Activated T-helper 1 cell treated with anti-CD3 and anti-CD28 coated beads, Interleukin-12 subunit alpha, Interleukin-12 subunit beta, Interleukin-2, Interleukin-4 antibody, amounts not matched to agents 30 ng/mL and 10 ng/mL and 1 ng/mL, durations not matched to agents 14 hours and 24 hours and 36 hours (primary cell): ENCODE measurements at places on chromosomes 6 and 20.
A peak's percentile ranks its signal among the peaks of the same experiment; 100 is the strongest.

DNA sequence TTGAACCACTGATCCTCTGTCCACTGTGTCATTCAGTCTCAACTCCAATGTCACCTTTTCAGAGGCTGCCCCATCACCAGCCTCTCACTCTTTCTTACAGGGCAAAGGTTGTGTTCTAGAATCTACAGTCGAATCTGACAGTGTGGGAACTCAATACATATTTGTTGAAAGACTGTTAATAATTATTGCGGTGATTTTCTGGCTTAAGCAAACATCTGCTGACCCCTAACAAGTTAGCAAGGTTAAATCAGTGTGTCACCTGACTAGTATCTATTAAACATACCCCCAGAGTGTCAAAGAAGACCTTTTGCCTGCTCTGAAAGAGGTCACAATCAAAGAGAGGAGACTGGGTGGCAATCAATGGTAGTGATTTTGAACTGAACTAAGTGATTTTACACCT, 41.9 kb downstream of the ELOVL2 start:
- DNase-seq: no peak

GRCh38 chr20:8344106-8344505, 212.0 kb downstream of the PLCB1 start:
- no peak for DNase-seq

DNA sequence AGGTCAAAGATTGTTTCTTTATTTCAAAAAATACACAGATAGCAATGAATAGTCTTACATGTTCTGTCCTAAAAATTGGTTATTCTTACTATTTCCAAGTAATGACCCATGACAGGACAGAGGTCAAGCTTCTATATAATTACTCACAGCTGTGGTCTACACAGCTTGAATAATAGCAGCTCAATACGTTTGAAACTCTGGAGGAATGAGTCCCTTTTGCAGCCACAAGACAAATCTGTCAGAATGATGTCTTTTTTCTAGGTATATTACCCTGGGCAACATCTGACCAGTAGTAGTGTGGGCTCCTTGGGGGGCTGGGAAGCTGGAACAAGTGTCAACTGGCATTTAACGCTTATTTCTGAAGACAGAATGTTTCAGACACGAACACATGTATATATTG, 84.9 kb upstream of the HTR1B start:
- no peak for DNase-seq

GRCh38 chr20:58956078-58956477, 25.0 kb upstream of the NELFCD start:
- no peak for DNase-seq

DNA sequence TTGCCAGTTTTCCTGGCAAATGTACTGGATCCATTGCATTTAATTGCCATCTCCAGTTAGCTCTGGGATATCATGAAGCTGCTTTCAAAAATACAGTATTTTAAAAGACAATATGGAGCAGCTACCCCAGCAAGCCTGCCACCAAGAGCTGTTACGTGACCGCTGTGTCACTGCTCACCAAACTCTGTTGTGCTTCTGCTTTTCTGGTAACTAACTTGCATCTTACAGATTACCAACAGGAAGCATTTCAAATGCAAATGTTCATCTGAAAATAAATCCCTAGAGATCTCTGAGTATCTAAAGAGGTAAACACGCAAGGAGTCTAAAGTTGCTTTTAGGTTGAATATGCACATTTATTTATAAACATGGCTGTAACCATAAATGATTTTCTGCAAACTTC, 1008.3 kb downstream of the KIF16B start:
- DNase-seq: no peak

- DNase-seq: no peak
These were observed 617.1 kb downstream of the EPM2A start for GRCh38 chr6:145118224-145118623.

DNA sequence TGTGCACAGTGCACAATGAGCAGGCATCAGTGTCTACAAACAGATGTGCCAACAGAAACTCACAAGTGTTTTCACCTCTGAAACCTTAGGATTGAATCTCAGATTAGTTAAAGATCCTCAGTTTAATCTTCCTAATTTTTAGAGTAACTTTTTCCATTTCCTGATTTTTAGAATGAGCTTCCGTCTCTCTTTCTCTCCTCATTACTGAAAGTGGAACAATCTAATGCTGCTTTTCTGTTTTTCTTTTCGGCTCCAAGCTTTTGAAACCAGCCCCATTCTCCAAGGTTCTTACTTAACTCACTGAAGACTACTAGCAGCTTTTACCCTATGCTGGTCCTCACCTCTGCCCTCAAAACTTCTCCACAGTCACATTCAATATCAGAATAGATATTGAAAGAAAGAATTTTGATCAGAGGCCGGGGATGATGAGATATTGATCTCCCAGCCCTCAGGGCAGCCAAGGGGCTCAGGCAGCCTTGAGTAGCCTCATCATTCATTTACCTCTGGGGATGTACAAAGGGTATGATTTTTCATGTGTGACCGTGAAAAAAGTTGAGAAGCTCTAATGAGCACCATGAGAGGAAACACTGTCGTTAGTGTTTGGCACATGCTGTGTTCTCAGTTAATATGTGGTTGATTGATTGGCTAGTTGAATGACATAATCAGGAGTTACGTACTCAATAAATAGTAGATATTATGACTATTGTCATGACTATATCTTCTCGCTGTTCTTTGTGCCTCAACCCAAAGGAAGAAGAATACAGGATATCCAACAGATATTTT, 11.9 kb upstream of the STK38 start:
- DNase-seq: no peak

DNA sequence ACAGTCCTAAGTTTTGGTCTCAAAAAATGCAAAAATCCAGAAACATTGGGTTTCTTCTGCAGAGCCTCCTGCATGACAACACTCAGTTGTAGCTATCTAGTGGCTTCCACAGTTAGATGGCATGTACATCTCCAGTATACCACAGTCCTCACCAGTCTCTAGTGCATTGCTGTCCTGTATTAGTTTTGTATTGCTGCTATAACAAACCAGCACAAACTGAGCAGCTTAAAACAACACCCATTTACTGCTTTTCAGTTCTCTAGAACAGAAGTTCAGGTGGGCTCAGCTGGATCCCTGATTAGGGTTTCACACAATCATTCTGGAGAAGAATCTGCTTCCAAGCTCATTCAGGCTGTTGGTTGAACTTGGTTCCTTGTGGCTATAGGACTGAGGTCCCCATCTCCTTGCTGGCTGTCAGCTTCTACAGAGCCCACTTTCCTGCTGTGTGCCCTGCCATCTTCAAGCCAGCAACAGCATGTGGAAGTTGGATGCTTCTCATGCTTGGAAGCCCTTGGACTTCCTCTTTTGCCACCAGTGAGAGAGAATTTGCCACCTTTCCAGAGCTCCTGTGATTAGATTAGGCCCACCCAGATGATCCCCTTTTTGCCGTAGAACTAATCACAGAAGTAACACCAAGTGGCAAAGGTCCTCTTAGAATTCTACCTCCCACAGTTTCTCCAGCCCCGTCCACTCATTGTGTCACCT, 48.9 kb upstream of the TBC1D7 start:
- no peak for DNase-seq

- DNase-seq: no peak
These were observed 94.6 kb upstream of the INSM1 start for GRCh38 chr20:20273286-20273685.

DNA sequence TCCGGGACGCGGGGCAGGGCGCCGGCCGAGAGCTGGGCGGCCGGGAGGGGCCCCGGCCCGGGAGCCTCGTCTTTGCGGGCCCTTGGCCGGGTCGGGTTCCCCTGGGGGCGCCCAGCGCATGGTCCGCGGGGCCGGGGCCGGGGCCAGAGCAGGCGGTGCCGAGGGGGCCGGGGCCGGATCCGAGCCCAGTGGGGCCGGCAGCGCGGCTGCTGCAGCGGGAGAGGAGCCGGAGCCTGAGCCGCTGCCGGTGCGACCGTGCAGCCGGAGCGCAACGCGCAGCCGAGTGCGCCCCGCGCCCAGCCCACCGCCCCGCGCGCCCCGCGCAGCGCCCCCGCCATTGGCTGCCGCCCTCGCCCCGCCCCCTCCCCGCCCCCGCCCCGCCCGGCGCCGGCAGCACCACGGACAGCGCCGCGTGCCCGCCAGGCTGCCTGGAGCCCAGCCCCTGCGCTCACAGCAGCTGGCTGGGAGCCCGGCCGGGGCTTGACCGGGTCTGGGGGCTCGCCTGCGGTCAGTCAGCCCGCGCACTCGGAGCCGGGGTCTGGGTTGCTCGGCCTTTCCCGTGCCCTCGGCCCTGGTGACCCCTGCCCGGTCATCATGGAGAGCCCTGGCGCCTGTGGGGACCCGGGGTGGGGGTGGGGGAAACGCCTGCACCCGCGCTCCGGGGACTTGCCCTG, at the start of gene HRH3:
Gene HRH3 (minus strand): TSS at position 287 of the 674 bp plus-strand sequence. CDS start 308 bp downstream, outside the sequence.
- peak; percentile 47 for DNase-seq

DNA sequence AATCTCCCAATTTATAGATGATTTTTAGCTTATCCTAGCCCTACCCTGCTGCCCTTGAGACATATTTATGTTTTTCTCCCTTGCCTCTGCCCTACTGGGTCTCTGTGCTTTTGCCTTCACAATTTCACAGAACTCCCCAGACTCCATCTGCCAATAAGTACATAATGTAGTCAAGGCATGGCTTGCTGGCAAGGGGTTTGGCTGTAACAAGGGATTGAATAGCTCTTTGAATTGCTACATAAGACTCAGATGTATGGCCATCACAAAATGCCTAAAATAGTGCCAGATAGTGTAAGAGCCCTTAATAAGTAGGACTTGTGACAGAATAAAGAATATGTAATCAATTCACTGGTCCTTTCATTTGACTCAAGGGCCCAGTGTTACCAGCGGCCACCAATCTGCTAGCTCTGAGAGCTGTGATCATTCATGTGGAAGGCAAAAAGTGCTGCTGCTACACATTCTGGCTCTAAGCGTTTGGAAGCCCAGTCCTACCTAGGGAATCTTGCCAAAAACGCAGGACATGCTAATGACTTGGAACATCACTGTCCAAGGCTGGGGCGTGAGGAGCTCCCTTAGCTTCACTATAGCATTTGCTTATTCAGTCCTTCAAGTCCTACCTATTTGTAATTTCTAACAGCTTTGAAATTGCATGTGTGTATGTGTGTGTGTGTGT, 20.5 kb downstream of the CLVS2 start:
- DNase-seq: no peak

DNA sequence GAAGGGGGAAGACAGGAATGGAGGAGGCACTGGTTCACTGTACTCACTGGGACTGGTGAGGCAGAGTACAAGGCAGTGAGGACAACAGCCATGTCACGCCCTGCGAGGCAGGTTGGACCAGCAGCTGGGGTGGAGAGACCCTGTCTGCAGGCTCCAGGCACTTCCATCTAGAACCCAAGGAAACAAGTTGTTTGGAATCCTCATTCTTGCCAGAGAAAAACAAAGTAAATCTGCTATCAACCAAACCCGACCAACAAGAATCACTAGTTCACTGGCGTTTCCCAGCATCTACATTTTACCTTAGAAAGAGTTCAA, 98.5 kb upstream of the CDYL start:
- no peak for DNase-seq

GRCh38 chr6:11428371-11428770, 109.2 kb upstream of the TMEM170B start:
- DNase-seq: no peak

DNA sequence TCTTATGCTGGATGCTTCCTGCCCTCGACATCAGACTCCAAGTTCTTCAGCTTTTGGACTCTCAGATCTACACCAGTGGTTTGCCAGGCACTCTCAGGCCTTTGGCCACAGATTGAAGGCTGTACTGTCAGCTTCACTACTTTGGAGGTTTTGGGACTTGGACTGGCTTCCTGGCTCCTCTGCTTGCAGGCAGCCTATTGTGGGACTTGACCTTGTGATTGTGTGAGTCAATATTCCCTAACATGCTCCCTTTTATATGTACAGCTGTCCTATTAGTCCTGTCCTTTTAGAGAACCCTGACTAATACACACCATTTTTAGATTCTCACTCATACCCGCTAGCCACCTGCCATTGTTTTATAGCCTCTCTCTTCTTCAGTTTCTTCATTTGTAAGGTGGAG, 382.1 kb upstream of the TSHZ2 start:
- no peak for DNase-seq

DNA sequence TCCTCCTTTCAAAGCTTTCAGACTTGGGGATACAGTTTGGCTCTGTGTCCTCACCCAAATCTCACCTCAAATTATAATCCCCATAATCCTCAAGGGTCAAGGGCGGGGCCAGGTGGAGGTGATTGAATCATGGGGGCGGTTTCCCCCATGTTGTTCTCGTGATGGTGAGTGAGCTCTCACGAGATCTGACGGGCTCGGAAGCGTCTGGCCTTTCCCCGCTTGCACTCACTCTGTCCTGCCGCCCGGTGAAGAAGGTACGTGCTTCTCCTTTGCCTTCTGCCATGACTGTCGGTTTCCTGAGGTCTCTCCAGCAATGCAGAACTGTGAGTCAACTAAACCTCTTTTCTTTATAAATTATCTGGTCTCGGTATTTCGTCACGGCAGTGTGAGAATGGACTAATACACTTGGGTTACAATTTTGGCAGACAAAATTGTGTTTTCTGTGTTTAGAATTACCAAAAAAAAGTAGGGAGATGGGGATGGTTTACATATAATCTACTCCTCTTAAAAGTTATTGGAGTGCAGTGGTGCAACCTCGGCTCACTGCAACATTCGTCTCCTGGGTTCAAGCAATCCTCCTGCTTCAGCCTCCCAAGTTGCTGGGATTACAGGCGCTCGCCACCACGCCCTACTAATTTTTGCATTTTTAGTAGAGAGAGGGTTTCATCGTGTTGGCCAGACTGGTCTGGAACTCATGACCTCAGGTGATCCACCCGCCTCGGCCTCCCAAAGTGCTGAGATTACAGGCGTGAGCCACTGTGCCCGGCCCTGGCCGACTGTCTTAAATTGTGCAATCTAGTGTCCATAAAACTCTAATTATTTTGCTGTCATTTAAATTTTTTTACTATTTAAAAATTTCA, 33.6 kb upstream of the PXDC1 start:
- no peak for DNase-seq

DNA sequence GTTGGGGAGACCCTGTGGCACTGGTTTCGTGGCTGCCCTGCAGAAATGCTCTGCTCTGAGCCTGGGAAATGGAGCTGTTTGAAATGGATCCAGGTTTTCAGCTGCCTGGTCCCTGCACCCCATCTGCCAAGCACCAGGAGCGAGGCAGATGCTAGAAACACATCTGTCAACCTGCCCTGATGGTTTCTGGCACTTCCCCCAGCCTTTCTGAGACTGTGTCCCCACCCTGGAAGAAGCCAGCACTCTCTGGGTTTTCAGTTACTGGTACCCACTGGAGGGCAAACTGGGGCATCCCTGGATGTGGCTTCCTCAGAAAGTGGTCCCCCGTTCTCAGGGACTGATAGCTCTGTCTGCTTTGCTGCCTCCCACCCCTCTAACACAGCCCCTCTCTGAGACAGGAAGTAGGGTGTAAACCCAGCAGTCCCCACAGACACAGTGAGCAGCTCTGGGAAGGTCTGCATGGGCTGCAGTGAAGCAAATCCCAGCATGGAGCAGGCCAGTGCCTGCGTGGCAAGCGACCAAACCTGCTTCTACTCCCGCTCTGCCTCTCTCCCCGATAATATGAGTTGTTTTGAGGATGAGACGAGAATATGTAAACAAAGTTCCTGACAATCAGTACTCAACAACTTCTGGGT, 54.2 kb upstream of the MAFB start:
- DNase-seq: no peak

- DNase-seq: no peak
These were observed 26.2 kb downstream of the CCN2 start for GRCh38 chr6:131924881-131925474.

GRCh38 chr20:18289306-18289705, 979 bp downstream of the ZNF133 start:
- no peak for DNase-seq
